ENCODE measurements at places on chromosomes 12 and 14.

DNA sequence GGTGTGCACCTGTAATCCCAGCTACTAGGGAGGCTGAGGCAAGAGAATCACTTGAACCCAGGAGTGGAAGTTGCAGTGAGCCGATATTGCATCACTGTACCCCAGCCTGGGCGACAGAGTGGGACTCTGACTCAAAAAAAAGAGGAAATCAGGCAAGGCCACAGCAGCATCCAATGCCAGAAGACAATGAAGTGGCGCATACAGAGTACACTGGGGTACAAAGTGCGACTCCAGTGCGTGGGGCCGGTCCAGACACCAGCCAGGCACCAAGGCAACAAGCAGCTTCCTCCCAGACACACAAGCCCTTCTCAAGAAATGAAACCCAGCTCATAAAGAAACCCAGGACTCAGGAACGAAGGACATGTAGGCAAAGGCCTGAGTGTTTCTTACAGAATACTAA is 28.2 kb downstream of the TTC7B start:
- no peak for DNase-seq

DNA sequence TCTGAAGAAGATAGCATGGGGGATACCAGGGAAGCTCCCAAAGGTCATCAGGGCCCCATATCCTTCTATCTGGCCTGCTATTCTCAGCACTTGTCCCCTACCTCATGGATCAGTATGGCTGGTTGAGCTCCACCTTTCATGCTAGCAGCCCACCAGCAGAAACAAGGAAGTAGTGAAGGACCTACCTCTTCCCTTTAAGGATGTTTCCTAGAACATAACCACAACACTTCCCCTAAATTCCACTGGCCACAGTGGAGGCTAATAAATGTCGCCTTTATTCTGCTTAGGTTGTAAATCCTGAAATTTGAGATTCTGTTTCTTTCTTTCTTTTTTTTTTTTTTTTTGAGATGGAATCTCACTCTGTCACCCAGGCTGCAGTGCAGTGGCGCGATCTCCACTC is 128.6 kb upstream of the PARP11 start:
- no peak for DNase-seq

DNA sequence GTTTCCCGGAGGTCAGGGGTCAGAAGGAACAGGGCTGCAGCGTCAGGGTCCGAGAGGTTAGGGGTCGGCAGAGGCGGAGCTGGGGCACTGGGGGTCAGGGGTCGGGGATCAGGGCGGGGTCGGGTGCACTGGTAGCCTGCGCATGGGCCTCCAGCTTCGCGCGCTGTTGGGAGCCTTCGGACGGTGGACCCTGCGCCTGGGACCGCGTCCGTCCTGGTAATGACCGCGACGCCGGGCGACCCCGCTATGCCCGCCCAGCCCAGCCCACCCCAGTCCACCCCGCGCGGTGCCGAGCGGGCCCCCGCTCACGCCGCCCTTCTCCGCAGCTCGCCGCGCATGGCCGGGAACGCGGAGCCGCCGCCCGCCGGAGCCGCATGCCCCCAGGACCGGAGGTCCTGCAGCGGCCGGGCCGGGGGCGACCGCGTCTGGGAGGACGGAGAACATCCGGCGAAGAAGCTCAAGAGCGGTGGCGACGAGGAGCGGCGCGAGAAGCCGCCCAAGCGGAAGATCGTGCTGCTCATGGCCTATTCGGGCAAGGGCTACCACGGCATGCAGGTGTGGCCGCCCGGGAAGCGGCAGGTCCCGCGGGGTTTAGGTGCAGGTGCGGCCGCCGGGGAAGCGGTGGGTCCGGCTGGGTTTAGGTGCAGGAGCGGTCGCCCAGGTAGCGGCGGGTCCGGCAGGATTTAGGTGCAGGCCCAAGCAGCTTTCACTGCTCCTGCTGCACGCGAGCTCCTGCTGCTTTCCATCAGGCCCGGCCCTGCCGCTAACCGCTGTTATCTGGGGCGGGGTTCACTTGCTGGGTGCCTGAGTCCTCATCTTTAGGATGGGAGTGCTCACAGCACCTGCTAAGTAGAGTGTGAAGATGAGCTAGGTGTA is 743 bp downstream of the PUS1 start:
- no peak for DNase-seq

- DNase-seq = no peak
Measured at GRCh38 chr12:109510196-109510595, 32.8 kb downstream of the UBE3B start.

DNA sequence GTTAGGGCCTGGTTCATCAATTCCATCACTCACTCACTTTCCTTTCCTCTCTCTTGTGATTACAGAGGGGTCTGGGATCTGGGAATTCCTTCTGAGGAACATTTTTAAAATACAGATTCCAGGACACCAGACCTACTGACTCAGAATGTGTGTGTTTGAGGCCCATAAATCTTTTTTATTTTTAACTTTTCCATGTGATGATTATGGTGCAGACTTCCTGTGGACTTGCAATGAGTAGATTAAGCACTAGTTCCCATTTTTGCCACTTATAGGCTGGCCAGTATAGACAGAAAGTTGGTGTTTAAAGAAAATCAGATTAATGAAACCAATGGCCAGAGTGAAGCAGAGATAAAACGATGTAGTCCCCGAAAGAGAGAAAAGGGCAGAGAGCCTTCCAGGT is 28.1 kb downstream of the SLC41A2 start:
- DNase-seq = no peak

- no peak for DNase-seq
Measured at GRCh38 chr12:43861015-43861839, 25.3 kb downstream of the TMEM117 start.

DNA sequence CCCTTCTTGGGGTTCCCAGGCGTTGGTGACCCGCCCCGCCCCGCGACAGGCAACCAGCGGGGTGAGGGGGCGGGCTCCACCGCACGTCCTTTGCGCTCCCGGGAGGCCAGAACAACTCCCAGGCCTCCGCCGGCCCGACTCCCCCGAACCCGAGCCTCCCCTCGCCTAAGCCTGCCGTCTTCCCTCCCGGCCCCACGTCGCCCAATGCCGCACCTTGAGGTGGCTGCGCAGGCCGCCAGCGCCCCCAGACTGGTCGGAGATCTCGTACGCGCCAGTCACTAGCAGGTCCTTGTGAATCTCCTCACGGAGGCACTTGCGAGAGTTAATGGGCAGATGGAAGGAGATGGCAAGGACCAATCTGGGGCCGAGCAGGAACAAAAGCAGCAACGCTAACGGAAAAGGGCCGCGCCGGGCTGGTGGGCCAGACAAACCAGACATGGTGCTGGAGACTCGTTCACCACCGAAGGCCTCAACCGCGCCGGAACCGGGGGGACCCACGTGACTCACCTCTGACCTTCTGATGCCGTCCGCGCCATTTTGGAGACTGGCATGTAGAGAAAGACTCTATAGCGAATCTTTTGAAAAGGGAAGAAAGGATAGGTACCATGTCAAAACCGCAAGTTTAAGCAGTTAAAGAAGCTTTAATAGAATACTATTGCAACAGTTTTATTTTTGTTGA is at the start of gene TMED10:
Gene TMED10 (minus strand): TSS at position 471 of the 679 bp plus-strand sequence. CDS start 33 bp downstream, at position 438.
- peak; percentile 94 for DNase-seq

GRCh38 chr12:26608706-26609105 is 224.3 kb downstream of the ITPR2 start:
- DNase-seq = no peak

- DNase-seq = no peak
Measured at GRCh38 chr14:85519661-85520305, 10.2 kb upstream of the FLRT2 start.

GRCh38 chr12:62802984-62803383 is 132.0 kb downstream of the PPM1H start:
- DNase-seq = no peak

DNA sequence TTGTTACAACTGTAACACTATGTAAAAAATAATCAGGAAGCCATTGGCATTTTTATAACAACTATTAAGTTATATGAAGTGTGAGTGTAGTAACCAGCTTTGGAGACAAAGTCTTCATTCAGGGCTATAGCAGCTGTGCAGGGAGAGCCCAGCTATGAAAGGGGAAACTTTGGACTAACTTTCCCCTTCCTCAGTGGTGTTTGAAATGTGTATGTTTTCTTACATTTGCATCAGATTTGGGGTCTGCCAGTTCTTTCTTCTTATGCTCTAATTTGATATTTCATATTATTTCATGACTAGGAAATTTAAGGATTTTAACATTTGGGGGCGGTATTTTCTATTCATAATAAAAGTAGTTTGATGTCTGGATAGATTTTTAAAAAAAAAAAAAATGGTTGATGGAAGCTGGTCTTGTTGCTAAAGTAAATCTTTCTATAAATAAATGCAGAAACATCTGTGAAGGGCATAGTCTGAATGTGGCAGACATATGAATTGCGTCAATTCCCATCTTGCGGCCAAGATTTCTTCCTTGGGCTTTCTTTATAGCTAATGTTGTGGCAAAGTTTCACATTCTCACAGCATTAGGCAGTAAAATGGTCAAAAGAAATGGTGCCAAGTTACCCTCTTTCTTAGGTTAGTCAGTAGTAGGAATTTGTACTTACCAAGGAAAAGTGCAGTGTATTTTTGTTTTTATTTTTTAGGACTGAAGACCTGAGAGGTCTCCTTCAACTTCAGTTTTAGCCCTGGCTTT is 35.6 kb downstream of the RASSF8 start:
- no peak for DNase-seq

DNA sequence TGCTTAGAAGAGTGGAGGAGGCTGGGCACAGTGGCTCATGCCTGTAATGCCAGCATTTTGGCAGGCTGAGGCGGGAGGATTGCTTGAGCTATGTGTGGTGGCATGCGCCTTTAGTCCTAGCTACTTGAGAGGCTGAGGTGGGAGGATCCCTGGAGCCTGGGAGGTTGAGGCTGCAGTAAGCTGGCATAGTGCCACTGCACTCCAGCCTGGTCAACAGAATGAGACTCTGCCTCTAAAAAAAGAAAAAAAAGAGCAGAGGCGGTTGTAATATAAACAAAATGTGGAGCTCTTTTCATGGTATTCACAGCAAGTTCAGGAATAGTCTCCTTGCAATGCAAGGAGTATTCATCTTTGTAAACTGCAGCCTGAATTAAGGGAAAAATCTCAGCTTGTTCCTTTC is 27.2 kb downstream of the ARID2 start:
- no peak for DNase-seq

DNA sequence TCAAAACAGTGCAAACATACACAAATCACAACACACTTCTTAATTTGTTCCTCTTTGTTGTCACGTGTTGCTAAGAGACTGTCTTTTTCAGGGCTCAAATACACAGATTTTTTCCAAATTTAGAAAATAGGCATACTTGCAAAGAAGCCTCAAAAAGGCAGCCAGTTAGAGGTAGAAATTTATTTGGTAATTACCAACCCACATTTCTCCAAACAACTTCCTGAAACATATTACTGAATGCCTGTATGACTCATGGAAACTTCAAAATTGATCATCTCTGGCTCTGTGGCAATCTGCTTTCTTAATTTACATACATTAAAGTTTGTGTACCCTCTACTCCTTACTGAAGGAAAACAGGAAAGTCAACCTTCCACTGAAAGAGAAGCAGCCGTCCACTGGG is 36.4 kb downstream of the PPM1H start:
- DNase-seq = no peak

GRCh38 chr14:99663386-99664057 is 18.6 kb downstream of the HHIPL1 start:
- no peak for DNase-seq

DNA sequence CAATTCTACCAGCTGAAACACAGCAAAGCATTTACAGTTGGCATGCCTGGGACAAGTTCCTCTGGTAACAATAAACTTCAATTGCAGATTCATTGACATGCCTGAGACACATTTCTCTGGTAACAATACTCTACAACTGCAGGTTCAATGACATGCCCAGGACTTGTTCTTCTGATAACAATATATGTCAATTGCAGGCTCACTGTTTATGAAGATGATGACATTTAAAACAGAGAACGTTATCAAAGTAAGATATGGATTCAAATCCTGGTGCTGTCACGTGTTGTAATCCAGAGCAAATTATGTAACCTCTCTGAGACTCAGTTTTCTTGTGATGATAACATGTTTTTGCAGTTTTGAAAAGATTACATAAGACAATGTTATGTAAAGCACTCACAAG is 20.5 kb downstream of the KITLG start:
- DNase-seq = no peak

DNA sequence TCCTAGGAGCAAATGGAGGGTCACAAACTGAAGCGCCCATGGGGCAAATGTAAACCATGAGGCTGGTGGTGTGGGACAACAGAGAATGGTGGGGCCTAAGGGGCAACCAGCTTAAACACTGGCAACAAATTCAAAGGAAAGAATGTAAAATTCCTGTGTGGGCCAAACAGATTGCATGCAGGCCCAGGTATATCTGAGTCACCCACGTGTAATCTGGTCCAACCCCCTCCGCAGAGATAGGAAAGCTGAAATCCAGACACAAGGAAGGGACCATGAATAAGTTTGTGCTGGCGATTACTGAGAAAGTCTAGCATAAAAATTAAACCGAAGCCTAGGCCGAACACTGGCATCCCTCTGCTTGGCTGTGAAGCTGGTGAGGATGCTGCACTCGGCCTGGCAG is 71.6 kb downstream of the ITPK1 start:
- no peak for DNase-seq

- DNase-seq = no peak
Measured at GRCh38 chr14:94320243-94320642, 2.9 kb downstream of the SERPINA6 start.

- peak; percentile 17 for DNase-seq
Measured at GRCh38 chr14:33229269-33229929, 290.7 kb downstream of the NPAS3 start.

- no peak for DNase-seq
Measured at GRCh38 chr12:34607520-34608195, 585.4 kb downstream of the ALG10 start.

DNA sequence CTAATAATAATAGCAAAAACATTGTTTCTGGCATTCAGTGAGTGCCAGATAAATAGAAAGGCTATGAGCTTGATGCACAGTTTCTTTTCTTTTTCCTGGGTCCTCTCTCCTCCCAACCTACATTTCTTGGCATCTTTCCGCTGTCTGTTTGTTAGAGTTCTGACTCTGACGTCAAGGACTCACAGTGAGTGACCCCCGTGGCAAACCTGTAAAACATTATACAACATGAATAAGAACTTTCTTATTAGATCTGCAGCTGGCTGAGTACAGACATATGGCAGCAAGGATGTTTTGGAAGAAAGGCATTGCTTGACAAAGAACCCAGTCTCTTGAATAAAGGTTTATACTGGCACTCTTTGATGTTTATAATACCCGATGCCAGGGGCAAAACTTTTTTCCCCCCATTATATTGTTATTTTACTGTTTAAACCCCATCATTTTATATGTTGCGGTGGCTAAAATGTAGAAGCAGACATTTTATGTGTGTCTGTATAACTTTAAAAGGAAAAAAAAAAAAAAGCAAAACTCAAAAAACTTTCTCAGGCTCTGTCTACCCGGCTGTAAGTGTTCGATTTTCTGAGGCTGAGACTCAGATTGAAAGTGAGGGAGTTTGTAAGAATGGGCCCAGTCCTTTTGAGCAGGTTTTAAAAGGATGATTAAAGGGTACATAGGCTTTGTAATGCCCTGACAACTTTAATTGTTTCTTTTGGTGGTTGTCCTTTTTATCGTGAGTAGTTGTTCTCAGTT is 159.3 kb downstream of the PDE3A start:
- DNase-seq = no peak

GRCh38 chr14:56808383-56809269 is 1.7 kb downstream of the OTX2 start:
- no peak for DNase-seq

GRCh38 chr12:11631288-11631687 is 18.2 kb upstream of the ETV6 start:
- no peak for DNase-seq

All from right renal cortex interstitium (tissue), 3 donors.